ENCODE measurements at places on chromosomes 1 and 21. TPM values are rescaled to one million over a fixed set of nuclear protein-coding genes. Genes with fewer than 3 reads are reported as not detected.

GRCh38 chr1:205077934-205078311 lies 6.3 kb downstream of the TMEM81 start:
- no peak for DNase-seq

DNA sequence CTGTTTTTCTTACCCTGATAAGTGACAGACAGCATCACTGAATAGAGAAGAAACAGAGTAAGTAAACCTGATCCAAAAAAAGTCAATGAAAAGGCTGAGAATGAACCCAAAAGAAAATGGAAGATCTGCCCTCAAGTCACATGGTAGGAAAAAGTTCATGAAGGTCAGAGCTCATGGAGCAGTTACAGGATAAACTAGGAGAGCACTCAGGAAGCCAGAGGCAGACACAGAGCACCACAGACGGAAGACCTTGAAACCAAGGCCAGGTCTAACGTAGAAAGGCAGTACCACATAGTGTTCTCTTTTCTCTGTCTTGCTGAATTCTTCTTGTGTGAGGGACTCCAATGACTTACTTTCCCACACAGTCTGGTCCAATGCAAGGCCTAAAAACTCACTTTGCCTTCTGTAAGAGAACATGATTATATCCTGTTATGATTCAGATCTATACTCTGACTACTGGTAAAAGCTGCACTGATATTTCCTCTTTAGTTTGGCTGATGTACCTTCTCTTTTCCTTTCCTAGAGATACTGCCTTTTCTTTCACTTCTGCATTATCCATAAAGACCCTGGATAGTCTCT lies 40.8 kb downstream of the RTCA start:
- no peak for DNase-seq

- DNase-seq: no peak
These were observed 45.7 kb downstream of the NAV1 start for GRCh38 chr1:201584471-201585092.

GRCh38 chr21:45139473-45139872 lies 65.1 kb downstream of the ADARB1 start:
- no peak for DNase-seq

DNA sequence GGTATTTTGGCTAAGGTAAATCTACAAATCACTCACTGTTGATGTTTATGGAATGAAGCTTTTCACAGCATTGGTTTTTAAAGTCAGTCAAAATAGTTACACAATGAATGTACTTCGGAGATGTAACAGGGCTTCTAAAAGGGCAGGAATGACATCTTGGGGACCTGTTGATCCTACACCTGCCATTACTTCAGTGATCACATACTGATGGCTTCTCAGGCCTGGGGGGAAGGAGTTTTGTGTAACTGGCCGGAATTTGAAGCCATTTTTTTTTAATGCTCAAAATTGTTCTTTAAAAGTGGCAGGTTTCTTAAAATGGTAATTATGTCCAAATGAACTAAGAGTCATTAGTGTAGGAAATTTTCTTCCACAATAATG lies 11.2 kb downstream of the RPL5 start:
- DNase-seq: no peak

- peak; percentile 36 for DNase-seq
These were observed 40.9 kb downstream of the ATP6V1G3 start for GRCh38 chr1:198499588-198499987.

GRCh38 chr1:92191726-92192125 lies 26.0 kb upstream of the C1orf146 start:
- DNase-seq: no peak

- DNase-seq: no peak
These were observed 74.4 kb upstream of the LYPLAL1 start for GRCh38 chr1:219099307-219099706.

DNA sequence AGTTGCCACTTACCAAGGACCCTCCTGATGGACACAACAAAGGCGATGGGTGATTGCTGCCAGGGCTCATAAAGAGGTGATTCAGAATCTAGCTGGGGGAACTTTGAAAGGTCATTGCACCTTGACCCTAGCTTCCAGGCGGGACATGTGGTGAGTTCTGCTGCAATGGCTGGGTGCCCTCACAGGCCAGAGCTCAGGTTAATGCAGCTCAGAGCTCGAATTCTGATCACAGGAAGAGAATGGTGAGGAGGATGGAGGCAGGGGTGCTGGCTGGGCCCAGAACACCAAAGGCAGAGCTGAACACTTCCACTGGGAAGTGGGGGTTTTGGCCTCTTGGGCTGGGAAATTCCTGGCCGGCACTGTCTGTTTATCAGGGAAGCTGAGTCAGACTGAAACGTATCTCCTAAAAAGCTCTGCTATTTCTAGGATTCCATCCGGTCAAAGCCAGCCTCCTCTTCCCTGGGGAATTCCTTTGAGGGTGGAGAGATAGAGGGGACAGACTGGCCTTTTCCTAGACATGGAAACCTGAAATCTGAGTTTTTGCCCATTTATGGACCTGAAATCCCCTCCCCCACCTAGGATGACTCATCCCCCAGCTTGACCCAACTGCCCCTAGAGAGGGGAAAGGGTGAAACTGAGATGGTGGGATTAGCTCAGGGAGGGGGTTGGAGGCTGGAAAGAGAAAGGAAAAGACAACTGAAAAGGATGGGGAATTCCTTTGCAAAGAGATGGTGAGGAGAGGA lies 27.2 kb downstream of the NUAK2 start:
- DNase-seq: peak; percentile 60

DNA sequence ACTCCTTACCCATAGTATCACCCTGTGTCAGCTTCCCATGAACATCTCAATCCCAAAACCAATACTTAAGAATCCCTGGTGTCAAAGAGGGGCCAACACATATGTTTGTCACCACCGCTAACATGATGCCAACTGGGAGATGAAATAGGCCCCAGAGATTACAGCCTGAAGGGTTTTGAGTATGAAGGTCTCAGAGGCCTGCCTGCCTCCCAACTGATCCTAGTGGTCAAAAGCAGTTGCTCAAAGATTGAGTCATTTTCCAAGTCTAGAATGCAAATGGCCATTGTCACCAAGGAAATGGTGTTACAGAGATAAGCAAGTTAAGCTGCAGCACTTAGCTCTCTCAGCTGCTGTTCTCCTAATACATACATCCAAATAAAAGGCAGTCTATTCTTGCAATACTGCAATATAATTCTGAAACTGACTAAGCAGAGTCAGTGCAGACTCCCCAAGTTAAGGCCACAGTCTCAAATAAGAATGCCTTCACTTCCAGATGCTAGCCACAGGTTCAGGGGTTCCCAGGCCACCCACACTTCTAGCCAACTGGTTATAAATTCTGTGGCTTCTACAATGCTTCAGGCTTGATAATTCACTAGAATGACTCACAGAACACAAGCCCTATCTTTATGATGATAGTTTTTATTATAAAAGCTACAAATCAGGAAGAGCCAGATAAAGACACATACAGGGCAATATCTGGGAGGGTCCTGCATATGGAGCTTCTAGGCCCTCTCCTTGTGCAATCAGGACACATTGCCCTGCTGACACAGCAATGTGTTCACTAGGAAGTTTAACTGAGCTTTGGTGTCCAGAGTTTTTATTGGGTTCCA lies 18.7 kb downstream of the DUSP10 start:
- no peak for DNase-seq

DNA sequence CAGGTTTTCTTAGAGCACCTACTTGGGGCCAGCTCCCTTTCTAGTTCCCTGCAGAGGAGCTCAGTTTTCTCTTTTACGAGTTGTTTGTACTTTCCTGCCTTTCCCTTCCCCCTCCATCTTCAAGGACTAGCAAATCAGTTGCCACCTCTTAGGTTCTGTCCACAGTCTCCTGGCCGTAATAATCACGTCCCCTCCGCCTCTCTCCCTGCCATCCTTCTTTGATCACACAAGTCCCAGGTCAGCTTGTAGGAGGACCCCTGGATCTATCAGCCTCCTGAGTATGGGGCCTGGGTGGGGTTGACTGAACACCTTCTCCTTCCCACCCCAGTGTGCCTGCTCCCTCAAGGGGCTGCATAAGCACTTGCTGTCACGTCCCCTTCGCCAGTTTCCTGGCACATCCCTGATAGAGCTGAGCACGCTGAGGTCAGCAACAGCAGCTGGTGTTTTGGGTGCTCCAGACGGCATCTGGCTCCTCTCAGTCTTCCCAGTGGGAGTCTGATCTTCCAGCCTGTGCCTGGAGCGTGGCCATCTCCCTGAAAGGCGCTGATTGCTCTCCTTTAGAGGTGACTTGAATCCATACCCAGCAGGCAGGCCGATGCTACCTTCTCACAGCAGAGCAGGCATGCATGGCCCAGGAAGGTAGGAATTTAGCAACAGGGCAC lies 216.1 kb upstream of the TMEM51 start:
- DNase-seq: no peak

- no peak for DNase-seq
These were observed 143.6 kb downstream of the EDEM3 start for GRCh38 chr1:184610876-184611595.

GRCh38 chr1:179814546-179814838 lies 63.1 kb downstream of the TOR1AIP2 start:
- DNase-seq: no peak

GRCh38 chr1:95793893-95794292 lies 559.9 kb downstream of the RWDD3 start:
- DNase-seq: no peak

GRCh38 chr1:96236156-96236739 lies 485.3 kb upstream of the PTBP2 start:
- DNase-seq: peak; percentile 21

DNA sequence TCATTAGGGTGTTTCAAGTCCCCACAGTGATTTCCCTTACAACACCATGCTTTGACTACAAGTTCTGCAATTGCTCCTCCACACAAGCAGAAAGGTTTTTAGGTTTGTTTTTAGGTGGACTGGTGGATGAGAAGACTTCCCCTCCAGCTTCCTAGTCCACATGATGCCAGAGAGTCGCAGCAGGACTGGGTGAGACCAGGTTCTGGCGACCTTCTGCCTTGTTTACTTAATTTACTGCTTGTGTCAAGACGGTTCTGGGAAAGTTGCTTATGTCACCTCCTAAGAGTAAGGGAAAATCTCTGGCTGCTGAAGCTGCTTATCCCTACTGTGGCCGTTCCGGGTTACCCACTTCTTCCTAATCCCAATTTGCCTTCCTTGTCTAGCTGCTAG lies 76.4 kb downstream of the GLUL start:
- no peak for DNase-seq

DNA sequence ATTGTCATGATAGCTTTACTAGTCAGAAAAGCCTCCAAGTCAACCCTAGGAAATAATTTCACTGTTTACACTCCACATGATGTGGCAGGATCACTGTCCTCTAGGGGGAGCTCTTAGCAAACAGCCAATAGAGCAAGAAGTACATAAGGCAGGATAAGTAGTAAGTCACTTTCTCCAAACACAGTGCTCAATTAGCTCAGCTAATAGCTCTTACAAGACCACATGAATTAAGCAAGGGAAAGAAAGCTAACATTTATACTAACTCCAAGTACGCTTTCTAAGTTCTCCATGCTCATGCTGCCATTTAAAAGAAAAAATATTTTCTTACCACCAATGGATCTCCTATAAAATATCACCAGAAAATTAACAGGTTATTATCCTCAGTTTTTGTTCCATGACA lies 66.9 kb upstream of the LRIF1 start:
- peak; percentile 32 for DNase-seq

DNA sequence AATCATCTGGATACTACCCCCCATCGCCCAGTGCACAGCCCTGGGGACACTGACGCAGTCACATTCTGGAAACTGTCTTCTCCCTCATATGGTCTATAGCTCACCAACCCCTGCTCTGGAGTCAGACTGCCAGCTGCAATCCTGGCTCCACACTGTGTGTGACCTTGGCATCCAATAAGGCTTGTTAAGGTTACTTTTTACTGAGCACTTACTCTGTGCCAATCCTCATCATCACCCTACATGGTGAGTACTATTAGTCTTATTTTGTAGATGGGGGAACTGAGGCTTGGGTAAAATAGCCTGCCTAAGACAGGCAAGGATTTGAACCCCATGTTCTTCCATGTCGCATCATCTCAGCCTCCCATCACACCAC lies 34.9 kb downstream of the AHDC1 start:
- DNase-seq: no peak

- DNase-seq: no peak
These were observed 39.3 kb downstream of the TP73 start for GRCh38 chr1:3691421-3692204.

The TMEM50A gene
- total RNA-seq: 96.0 TPM

The ITLN2 gene
- total RNA-seq: not detected

The CD34 gene
- not detected for total RNA-seq

The RNF220 gene
- total RNA-seq: 79.6 TPM

The OR2AK2 gene
- not detected for total RNA-seq

The CATSPER4 gene
- total RNA-seq: not detected

The OVAAL gene
- not detected for total RNA-seq

The NLRP3 gene
- total RNA-seq: 0.50 TPM

The CTPS1 gene
- total RNA-seq: 38.7 TPM

The SLAMF1 gene
- not detected for total RNA-seq

The TNFRSF9 gene
- total RNA-seq: 2.0 TPM
